ENCODE measurements at places on chromosomes 2 and 18.
A peak's percentile ranks its signal among the peaks of the same experiment; 100 is the strongest.

DNA sequence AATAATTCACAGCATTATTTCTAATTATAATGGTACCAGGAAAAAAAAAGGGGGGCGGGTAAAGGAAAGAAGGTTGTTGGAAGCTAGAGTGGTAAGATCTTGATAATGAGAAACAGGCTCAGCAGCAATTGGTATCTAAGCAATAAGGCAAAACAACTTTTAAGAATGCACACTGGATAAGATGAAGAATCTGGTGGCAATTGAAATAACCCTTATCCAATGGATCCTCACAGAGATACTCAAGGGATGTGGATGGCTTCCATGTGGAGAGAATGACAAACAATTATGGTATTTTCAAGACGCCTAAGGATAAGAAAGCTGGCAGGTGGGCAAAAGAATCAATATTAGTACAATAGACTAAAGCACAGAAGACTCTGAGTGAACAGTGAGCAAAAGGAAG, 153.6 kb downstream of the UPP2 start:
- DNase-seq, result no peak

- no peak for DNase-seq
Measured at GRCh38 chr2:122507261-122507660, 751.8 kb downstream of the TSN start.

GRCh38 chr2:149990965-149991364, 403.4 kb upstream of the MMADHC start:
- DNase-seq, result no peak

DNA sequence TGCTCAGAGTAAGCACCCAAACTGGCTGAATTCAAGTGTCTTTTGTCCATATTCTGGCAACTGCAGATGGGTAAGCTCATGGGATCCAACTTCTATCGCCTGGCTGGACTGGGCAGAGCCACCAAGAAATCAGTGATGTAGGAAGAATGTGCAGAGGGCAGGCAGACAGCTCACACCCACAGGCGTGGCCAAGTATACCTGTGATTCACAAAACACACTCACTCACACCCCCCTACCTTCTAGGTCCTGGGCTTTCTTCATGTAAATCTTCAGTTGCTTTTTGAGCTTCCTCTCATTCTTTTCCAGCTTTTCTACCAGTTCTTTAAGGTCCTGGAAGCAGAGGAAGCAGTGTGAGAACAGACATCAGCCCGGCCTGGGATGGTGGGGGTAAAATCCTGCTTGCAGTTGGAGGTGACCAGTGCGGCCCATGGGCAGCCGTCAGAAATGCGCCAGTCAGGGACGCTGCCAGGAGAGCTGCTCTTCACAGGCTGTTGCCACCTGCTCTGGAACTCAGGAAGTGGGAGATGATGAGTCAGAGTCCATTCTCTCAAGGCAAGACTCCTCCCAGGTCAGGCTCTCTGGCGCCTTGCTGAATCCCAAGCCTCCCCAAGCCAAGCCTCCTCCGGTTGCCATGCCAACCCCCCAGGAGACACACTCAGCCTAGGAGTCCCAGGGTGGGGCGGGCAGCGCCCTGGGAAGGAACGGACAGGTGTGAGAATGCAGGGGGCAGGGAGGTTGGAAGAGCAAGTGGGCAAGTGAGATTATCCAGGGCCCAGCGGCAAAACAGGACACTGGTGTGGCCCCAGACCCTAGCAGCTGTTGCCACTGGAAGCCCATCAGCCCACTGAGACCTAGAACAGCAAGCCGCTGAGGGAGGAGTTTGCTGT, 36.2 kb upstream of the ACAA2 start:
- no peak for DNase-seq

DNA sequence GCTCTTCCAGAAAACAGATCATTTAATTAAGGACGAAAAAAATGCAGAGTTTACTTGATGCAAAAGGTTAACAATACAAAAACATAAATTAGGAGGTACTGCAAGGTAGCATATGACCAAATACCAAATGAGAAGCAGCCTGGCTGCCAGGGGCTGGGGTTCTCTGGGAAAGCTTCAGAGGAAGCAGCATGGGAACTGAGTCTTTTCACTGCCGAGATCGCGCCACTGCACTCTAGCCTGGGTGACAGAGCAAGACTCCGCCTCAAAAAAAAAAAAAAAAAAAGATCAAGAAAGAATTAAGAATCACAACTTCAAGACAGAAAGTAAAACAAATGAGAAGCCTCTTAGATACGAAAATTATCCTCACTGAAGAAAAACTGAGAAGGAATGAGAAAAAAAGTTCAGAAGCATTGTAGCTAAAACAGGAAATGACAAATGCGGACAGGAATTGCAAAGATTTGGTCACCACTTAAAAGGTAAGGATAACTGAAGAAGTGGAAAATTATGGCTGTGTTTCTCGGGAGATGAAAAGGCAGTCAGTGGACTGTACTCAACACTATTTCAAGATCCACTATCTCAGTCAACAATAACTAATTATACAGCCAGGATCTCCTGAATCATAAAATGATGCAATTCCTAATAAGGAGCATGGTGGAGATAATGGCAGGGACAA, 4.3 kb downstream of the SEPTIN10 start:
- DNase-seq, result no peak

DNA sequence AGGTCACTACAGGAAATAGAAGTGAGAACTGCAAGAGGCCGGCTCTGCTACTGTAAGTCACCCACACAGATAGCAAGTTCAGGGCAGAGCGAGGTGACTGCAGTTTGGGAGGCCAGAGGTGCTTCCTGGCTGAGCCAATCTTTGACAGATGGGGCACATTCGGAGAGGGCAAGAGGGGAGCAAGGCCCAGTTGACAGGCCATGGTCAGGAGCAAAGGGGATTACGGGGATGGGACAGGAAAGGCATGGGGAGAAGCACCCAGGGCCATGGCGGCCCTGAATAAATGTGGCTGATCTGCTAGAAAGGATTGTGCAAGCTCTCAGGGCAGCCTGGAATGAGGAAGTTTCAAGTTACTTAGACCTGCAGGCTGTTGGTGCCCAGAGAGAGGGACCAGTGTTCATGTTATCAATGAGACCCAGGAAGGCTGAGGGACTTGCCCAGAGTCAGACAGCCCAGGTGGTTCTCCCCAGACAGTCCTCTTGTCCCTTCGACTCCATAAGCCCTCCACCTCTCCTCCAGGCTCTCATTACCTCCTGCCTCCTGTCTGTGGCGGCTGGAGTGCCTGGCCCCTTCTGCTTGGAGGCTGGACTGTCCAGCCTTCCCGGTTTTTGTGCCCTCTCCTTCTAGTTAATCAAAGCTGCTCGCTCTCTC, 123.3 kb downstream of the CTIF start:
- DNase-seq, result peak; percentile 92

DNA sequence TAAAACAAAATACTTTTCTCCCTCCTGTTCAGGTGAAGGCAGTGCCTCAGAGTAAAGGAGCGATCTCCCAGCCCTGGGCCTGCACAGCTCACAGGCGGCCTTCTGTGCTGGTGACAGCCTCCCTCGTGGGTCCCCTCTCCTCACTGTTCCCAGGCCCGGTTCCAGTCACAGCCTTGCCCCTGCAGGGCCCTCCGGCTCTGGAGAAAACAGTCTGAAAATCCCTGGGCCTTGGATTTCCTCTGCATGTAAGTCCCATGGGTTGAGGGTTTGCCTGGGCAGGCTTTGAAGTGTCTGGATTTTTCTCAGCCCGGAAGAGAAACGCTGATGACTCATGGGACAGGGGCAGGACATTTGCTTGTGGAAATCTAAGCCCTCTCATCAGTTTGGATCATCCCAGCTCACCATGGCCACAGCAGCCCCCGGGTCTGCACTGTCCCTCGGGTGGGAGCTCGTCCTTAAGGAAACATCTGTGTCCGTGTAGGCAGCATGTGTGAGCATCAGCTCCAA, 186.1 kb upstream of the RAB12 start:
- no peak for DNase-seq

DNA sequence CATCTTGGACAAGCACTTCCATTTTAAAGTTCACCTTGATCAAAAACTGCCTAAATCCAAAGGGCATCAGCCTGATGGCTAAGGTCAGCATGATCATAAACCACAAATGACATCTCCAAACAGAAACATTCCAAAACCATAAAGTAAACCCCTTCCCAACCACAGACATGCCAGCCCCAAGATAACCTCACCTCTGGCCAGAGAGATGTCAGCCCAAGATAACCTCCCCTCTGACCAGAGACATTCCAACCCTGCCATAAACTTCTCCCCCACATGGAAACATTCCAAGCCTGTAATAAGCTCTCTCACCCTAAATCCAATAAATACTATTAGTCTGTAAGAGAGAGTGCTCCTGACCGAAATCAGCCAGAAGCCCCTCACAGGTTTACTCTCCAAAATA, 18.6 kb upstream of the MARCO start:
- no peak for DNase-seq

GRCh38 chr18:10259901-10260300, 194.5 kb upstream of the APCDD1 start:
- no peak for DNase-seq

DNA sequence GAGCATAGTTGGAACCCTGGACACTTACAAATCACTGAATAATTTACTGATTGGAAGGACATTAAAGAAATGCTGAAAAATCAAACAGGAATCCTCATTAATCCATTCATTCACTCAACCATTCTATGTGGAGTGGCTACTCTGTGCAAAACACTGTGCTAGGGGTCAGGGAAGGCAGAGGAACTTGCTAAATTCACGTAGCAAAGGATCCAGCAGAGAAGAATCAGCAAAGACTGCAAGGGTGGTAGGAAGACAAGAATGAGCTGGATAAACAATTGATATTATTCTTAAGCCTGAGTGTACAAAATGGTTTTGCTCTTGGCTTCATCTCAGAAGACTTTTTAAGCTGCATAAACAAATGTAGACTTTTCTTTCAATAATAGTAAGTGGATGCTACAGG, 164.3 kb upstream of the CAVIN2 start:
- DNase-seq, result no peak

GRCh38 chr2:28068527-28068926, 178.0 kb downstream of the BABAM2 start:
- no peak for DNase-seq

DNA sequence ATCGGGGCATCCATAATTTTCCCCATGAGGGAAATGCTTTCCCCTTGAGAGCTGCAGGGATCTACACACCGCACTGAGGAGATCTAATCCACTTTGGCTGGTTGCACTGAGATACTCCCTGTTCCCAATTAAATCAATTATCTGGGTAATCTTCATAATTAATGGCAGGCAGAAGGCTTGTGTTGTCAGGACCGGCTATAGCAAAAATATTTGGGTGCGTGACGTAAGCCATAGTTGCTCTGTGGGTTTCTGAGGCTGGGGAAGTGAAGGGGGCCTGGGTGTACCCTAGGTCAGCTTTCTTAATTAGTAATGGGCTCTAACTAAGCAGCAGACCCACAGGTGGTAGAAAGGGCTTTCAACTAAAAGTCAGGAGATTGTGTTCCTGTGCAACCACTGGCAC, 62.8 kb upstream of the UPP2 start:
- DNase-seq, result no peak

GRCh38 chr18:22946217-22946616, 13.1 kb downstream of the RBBP8 start:
- no peak for DNase-seq

DNA sequence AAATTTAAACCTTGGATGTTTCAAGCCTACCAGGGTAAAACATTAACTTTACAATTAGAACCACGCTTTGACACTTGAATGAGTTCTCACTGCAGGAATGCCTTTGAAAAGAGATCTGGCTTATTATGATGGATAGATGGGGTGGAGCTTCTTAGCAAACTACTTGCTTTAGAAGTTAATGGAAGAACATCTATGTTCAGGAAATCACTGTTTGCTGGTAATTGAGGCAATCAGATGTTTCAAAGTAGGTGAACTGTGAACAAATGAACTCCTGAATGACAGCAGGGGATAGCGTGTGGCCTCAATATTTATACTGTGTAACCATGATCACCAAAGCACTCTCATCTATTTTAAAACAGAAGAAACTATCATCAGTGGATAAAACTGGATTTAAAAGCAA, 383.6 kb downstream of the PIK3C3 start:
- DNase-seq, result no peak

DNA sequence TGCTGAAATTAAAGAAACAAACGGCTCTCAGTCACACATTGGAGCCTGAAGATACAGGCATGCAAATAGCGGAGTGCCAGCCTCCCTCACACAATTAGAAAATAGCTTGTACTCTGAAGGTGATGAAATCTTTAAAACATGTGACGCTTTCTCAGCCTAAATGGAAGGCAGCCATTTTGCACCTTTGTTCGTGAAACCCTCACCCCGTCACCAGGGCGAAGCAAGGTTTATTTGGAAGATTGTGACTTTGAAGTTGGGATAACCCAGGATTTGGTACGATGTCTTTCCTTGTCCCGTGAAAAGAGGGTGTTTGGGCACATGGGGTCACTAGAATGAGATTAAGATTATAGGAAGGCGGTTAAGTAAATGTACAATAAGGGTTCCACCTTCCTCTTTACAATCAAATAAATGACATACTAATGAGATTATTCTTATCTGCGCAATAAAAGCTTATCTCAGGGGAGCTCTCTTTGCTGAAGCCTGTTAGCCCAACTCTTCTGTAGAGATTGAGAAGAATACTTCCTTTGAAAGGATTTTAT, 4.2 kb downstream of the SH3BP4 start:
- no peak for DNase-seq

GRCh38 chr18:67805261-67805660, 288.7 kb upstream of the DSEL start:
- DNase-seq, result no peak

GRCh38 chr18:6434481-6434880, 19.8 kb upstream of the L3MBTL4 start:
- no peak for DNase-seq

DNA sequence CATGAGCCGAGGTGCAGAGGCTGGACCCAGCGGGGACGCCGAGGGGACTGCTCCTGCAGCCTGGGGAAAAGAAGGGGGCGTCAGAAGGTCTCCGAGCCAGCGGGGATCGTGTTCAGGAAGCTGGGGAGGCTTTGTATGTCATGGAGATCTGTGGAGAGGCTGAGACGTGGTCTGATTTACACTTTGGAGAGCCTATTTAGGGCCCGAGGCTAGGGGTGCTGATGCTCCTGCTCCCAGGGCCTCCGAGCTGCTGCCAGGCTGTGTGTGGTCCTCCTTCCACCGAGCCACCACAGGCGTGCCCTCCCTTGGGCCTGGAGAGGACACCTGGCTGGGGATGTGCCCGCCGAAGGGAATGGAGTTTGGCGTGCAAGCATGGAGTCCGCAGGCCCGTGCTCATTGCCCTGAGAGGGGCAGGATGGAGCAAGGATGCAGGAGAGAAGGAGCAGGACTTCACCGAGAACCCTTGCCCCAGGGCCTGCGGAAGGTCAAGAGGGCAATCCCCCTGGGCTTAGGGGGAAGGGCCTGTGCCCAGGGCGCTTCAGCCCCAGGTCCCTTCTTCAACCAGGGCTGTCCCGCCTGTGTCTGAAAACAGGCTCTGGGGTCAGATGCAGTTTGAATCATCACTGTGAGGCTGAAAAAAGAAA, 252.5 kb downstream of the VAPA start:
- DNase-seq, result no peak

DNA sequence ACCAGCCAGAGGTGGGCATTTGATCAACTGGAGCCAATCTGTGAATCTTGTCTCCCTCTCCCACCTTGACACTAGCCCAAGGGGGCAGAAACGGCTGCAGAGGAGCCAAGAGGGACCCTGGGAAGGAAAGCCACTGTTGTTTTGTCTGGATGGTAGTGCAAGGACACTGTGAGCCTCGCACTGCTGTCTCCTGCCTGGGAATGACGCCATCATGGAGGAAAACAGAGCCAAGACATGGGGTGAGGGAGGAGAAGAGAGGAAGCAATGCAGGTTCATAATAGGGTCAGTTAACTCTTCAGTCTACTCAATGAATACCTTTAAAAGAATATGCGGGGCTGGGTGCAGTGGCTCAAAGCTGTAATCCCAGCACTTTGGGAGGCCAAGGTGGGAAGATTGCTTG, 231.1 kb upstream of the AGAP1 start:
- no peak for DNase-seq

Data from Kasumi-1 (cell line).